Omental fat pad (tissue), 4 donors: ENCODE measurements at places on chromosomes 1 and 21. TPM values are rescaled to one million over a fixed set of nuclear protein-coding genes. Genes with fewer than 3 reads are reported as not detected.

The LMX1A gene
- total RNA-seq, result not detected

The SPATA17 gene
- 0.37 TPM for total RNA-seq

The ZBTB8A gene
- 10.9 TPM for total RNA-seq

The NR5A2 gene
- total RNA-seq, result 3.7 TPM

The BLZF1 gene
- total RNA-seq, result 20.7 TPM

The ADCY10 gene
- total RNA-seq, result not detected

The PRAMEF11 gene
- total RNA-seq, result not detected

The CDC20 gene
- 2.4 TPM for total RNA-seq

The CYP4Z1 gene
- 4.3 TPM for total RNA-seq

The DNAI4 gene
- total RNA-seq, result 3.3 TPM

The AK5 gene
- total RNA-seq, result 0.47 TPM

The KLHL20 gene
- total RNA-seq, result 32.8 TPM

The GJA9 gene
- total RNA-seq, result not detected

The RNASEL gene
- total RNA-seq, result 4.8 TPM

The SLFNL1 gene
- 0.37 TPM for total RNA-seq

The DNAJC28 gene
- total RNA-seq, result 1.2 TPM

The GJA8 gene
- total RNA-seq, result not detected

The GBP5 gene
- total RNA-seq, result 2.4 TPM

The DUSP12 gene
- 14.8 TPM for total RNA-seq

The SLC9C2 gene
- 0.56 TPM for total RNA-seq

The GPR25 gene
- total RNA-seq, result not detected

The MTARC2 gene
- total RNA-seq, result 27.7 TPM

The F13B gene
- total RNA-seq, result not detected

The SLC2A5 gene
- total RNA-seq, result 7.9 TPM

The NEK2 gene
- total RNA-seq, result 0.47 TPM

The PRAMEF12 gene
- not detected for total RNA-seq

The FYB2 gene
- not detected for total RNA-seq

The CD1B gene
- total RNA-seq, result not detected

The NHLH1 gene
- 0.46 TPM for total RNA-seq

The PGLYRP4 gene
- not detected for total RNA-seq

The FCER1G gene
- total RNA-seq, result 151 TPM

The CDK18 gene
- total RNA-seq, result 6.1 TPM

The TGFB2 gene
- total RNA-seq, result 3.1 TPM

The NPR1 gene
- 108 TPM for total RNA-seq

The FCAMR gene
- not detected for total RNA-seq

The TMEM54 gene
- total RNA-seq, result 27.7 TPM

The TTC24 gene
- not detected for total RNA-seq

The RHCE gene
- total RNA-seq, result not detected
